ENCODE measurements at places on chromosomes 6 and 20.

DNA sequence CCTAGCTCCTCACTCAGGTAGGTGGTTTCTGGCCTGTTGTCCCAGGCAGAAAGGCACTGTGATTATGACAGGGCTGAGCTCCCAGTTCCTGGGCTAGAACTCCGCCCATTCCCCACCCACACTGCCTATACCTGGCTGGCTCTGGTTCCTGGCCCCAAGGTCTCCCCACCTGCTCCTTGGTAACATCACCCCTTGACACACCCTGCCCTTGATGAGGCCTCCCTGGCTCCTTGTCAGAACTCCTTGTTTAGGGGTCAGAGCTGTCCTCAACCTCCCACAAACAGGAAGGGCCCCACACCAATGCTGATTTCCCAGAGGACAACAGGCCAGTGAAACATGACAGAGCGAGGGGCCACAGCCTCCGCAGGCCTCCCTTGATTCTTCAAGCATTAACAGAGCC lies 15.5 kb upstream of the MYMX start:
- DNase-seq, result no peak
- no peak overlapping the region for H3K4me3 ChIP-seq
- no peaks in the 10 kb centered on the region for H3K4me1 ChIP-seq
- peaks cover 24% of the 10 kb centered on the region for H3K27me3 ChIP-seq

- peaks cover 19% of the 10 kb centered on the region for H3K27me3 ChIP-seq
- no peak overlapping the region for H3K4me3 ChIP-seq
- H3K36me3 ChIP-seq, result peaks cover 1% of the 10 kb centered on the region
- H3K27ac ChIP-seq, result no peak overlapping the region
Measured at GRCh38 chr6:2978923-2979322, 7.6 kb upstream of the SERPINB6 start.

DNA sequence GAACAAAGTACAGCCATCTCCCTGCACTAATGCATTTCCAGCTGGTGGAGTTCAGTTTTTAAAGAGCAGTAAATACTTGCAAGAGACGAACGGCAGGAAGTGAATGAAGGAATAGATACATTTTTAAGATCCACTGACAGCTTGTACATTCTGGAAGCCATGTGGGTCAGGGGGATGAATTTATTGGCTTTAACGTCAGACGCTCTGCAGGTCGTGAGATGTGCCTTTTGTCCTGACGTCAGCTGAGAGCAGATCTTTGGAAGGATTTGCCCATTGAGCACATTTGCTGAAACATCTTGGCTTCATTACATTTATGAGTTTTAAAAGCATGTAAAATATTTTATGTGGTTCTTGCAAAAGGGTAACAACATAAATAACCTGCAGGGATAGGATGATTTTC lies 29.5 kb upstream of the SALL4 start:
- H3K36me3 ChIP-seq, result no peaks in the 10 kb centered on the region
- H3K4me1 ChIP-seq, result peaks cover 10% of the 10 kb centered on the region
- H3K27ac ChIP-seq, result no peak overlapping the region
- H3K4me3 ChIP-seq, result no peak overlapping the region
- DNase-seq, result no peak

- H3K4me3 ChIP-seq, result no peak overlapping the region
- H3K4me1 ChIP-seq, result no peaks in the 10 kb centered on the region
- no peak for DNase-seq
- no peaks in the 10 kb centered on the region for H3K36me3 ChIP-seq
Measured at GRCh38 chr6:121881974-121882667, 446.7 kb downstream of the GJA1 start.

DNA sequence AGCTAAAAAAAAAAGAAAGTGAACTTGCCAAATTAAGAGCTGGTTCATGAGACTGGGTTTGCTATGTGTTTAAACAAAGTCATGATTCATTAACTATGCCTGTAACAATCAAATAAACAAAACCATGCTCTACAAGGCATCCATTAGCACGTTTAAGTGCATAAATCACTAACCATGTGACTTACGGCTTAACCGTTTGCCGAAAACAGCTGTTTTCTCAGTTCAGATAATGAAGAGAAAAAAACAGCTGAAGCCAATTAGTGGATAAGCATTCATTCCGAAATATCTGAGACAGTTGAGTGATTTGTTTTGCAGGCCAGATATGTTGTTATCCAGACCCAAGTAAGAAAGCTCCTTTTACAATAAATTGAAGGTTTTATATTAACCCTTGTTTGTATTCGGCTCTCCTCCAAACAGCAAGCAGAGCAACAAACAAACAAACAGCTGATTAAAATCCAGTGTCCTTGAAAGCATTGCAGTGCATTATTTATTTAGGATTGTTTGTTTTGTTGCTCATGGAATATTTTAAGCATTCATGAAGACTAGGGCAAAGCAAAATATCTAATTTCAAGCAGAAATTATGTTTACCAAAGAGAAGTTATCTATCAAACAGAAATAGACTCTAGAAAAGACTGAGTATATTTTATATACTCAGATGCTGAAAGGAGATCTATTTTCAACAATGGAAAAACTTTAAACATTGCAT lies 343.5 kb downstream of the RFPL4B start:
- no peak for DNase-seq
- no peak overlapping the region for H3K4me3 ChIP-seq
- H3K4me1 ChIP-seq, result no peaks in the 10 kb centered on the region
- no peaks in the 10 kb centered on the region for H3K27me3 ChIP-seq
- H3K36me3 ChIP-seq, result no peaks in the 10 kb centered on the region
- no peak overlapping the region for H3K27ac ChIP-seq

GRCh38 chr20:51789434-51789833 lies 12.9 kb downstream of the SALL4 start:
- H3K4me1 ChIP-seq, result no peaks in the 10 kb centered on the region
- no peak for DNase-seq
- no peak overlapping the region for H3K27ac ChIP-seq
- H3K4me3 ChIP-seq, result no peak overlapping the region
- peaks cover 37% of the 10 kb centered on the region for H3K27me3 ChIP-seq
- no peaks in the 10 kb centered on the region for H3K36me3 ChIP-seq

DNA sequence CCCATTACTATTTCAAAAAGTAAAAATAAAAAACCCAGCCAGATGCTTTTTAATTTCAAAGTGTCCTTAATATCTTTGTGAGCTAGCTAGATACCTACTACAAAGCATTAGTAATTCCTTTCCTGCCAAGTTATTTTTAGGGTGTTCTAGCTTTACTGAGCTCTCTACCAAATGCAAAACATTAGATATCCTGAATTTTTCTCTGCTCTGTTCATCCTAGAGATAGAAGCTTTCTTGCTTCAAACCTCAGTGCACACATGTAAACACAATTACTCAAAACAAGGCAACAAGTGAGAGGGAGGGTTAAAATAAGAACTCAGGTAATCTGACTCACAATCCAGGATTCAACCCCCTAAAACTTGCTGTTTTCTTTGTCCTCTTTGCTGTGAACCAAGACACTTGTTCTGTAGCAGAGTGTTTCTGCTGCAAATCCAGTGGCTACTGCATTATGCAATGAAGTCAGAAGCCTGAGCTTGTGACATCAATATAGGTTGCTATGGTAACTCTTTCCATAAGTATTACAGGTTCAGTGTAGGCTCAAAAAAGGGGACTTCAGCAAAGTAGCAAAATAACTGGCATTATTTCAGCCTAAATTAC lies 72.6 kb upstream of the STXBP5 start:
- H3K27me3 ChIP-seq, result peaks cover 31% of the 10 kb centered on the region
- no peak overlapping the region for H3K4me3 ChIP-seq
- DNase-seq, result no peak
- no peaks in the 10 kb centered on the region for H3K36me3 ChIP-seq
- H3K27ac ChIP-seq, result no peak overlapping the region

GRCh38 chr6:168412456-168412855 lies 28.5 kb upstream of the SMOC2 start:
- no peaks in the 10 kb centered on the region for H3K4me1 ChIP-seq
- no peak overlapping the region for H3K27ac ChIP-seq
- peaks cover 10% of the 10 kb centered on the region for H3K27me3 ChIP-seq

GRCh38 chr6:45991189-45991588 lies 24.5 kb downstream of the CLIC5 start:
- no peaks in the 10 kb centered on the region for H3K27me3 ChIP-seq
- no peak for DNase-seq
- no peak overlapping the region for H3K27ac ChIP-seq
- no peak overlapping the region for H3K4me3 ChIP-seq
- H3K4me1 ChIP-seq, result peaks cover 4% of the 10 kb centered on the region

DNA sequence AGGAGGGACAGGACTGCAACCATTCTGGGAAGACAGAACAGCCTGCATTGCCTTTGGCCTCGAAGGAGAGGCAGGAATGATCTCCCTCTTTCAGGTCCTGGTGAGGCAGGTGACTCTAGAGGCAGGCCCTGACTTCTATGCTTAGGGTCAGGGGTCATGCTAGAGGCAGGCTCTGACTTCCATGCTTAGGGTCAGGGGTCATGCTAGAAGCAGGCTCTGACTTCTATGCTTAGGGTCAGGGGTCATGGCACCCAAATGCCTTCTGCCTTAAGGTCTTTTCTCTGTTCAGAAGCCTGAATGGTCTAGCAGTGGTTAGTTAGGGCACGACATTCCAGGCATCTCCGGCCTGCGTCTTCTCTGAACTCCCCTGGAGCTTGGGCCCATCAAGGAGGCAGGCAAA lies 35.1 kb upstream of the AAR2 start:
- no peak overlapping the region for H3K27ac ChIP-seq
- no peaks in the 10 kb centered on the region for H3K36me3 ChIP-seq
- H3K4me3 ChIP-seq, result no peak overlapping the region
- DNase-seq, result no peak
- H3K4me1 ChIP-seq, result peaks cover 11% of the 10 kb centered on the region

DNA sequence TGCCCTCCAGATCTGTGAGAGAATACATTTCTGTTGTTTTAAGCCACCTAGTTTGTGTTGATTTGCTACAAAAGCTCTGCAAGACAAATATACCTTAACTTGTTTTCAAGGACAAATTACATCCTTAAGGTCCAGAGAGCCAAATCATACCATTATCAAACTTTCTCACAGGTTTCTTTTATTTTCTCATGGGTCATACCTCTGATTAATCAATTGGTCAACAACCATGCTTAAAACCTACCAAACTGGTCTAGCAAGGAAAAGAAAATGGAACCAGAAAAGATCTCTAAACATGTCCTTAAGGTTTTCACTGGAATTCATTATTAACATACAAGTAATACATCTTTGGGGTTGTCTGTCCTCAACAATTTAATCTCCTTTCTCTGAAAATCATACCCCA lies 535.0 kb downstream of the CD83 start:
- DNase-seq, result no peak
- no peak overlapping the region for H3K27ac ChIP-seq
- no peak overlapping the region for H3K4me3 ChIP-seq
- peaks cover 5% of the 10 kb centered on the region for H3K4me1 ChIP-seq
- no peaks in the 10 kb centered on the region for H3K36me3 ChIP-seq

DNA sequence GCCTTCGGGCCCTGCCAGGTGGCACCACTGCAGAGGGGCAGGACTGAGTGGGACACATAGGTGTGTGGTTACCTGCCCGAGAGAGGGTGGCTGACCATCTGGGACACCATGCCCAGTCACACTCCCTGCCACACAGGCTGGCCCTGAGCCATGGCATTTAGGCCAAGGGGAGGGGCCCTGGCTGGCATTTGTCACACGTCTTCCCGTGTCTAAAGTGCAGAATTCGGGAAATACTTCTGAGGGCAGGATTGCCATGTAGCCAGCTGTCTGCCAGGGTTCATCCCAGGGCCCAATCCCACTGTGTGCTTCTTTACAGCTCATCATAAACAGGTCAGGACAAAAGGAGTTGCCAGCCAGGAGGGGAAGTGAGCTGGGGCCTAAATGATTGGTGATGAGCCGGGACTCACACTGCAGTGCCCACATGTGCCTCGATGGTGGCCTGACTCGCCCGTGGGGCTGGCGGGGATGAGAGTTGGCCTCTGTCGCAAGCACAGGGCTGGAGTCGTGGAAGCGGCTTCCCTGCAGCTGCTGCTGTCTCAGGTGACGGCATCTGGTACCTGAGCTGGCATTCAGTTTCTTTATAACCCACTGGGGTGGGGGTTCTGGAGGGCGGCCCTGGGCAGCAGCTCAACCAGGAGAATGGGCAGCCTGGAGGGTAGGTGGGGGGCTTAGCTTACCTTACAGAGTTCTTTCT lies 5.9 kb upstream of the UNC93A start:
- H3K4me3 ChIP-seq, result no peak overlapping the region
- H3K4me1 ChIP-seq, result no peaks in the 10 kb centered on the region
- no peak for DNase-seq
- no peak overlapping the region for H3K27ac ChIP-seq

GRCh38 chr6:4851035-4851434 lies 74.8 kb downstream of the CDYL start:
- H3K27ac ChIP-seq, result no peak overlapping the region
- H3K27me3 ChIP-seq, result no peaks in the 10 kb centered on the region
- peaks cover 70% of the 10 kb centered on the region for H3K4me1 ChIP-seq
- H3K36me3 ChIP-seq, result peaks cover 4% of the 10 kb centered on the region
- DNase-seq, result no peak
- no peak overlapping the region for H3K4me3 ChIP-seq

DNA sequence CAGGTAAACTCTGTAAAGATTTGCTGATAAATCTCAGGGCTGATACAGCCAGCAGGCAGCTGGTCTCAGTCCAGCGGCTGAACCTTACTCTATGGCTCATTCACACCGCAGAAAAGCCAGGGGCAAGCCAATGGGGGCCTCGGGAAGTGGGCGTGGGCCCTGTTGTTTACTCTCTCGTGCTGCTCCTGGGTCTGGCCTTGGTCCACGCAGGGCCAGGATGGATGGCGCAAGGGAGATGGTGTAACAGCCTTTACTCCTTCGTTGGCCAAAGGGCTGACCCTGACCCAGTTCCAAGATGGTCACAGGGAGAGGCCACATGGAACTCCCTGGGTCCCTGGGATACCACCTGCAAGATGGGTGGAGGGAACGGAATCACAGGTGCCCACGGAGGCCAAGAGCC lies 16.2 kb downstream of the KCNK17 start:
- DNase-seq, result no peak
- H3K27me3 ChIP-seq, result peaks cover 27% of the 10 kb centered on the region
- H3K4me3 ChIP-seq, result no peak overlapping the region
- no peaks in the 10 kb centered on the region for H3K36me3 ChIP-seq

- H3K27me3 ChIP-seq, result peaks cover 94% of the 10 kb centered on the region
- H3K27ac ChIP-seq, result no peak within 1 kb of the TSS
- DNase-seq, result no peak
- peaks cover 15% of the 10 kb centered on the region for H3K4me1 ChIP-seq
Measured at GRCh38 chr20:51022803-51023616, at the start of gene KCNG1. Gene KCNG1 (minus strand): TSS chr20:51023107. CDS start chr20:51010338, 12,769 bp downstream.

DNA sequence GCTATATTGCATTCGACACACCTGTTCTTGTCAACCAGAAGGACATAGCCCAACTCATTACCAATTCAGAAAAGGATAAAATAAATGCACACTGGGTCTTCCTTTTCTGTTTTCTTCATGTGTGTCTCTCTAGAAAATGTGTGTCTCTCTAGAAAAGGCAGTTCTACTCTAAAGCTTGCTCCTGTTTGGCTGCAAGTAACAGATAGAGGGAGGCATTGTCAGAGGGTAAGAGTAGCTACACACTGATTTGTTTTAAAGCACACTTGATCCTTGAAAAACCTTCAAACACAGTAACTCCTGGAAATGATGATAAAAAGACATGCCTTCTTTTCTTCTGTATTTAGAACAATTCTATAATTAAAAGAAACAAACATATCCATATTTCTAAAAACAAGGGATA lies 21.3 kb downstream of the GRM1 start:
- DNase-seq, result no peak
- no peaks in the 10 kb centered on the region for H3K36me3 ChIP-seq
- H3K4me1 ChIP-seq, result no peaks in the 10 kb centered on the region
- H3K27ac ChIP-seq, result no peak overlapping the region
- no peak overlapping the region for H3K4me3 ChIP-seq
- H3K27me3 ChIP-seq, result peaks cover 37% of the 10 kb centered on the region

GRCh38 chr6:166906376-166907044 lies 49.8 kb downstream of the RNASET2 start:
- H3K27me3 ChIP-seq, result no peaks in the 10 kb centered on the region
- H3K4me1 ChIP-seq, result peaks cover 13% of the 10 kb centered on the region
- no peak for DNase-seq
- peaks cover 4% of the 10 kb centered on the region for H3K36me3 ChIP-seq

Measured in central memory CD8-positive, alpha-beta T cell (primary cell).